ENCODE measurements at places on chromosomes 4 and X.

DNA sequence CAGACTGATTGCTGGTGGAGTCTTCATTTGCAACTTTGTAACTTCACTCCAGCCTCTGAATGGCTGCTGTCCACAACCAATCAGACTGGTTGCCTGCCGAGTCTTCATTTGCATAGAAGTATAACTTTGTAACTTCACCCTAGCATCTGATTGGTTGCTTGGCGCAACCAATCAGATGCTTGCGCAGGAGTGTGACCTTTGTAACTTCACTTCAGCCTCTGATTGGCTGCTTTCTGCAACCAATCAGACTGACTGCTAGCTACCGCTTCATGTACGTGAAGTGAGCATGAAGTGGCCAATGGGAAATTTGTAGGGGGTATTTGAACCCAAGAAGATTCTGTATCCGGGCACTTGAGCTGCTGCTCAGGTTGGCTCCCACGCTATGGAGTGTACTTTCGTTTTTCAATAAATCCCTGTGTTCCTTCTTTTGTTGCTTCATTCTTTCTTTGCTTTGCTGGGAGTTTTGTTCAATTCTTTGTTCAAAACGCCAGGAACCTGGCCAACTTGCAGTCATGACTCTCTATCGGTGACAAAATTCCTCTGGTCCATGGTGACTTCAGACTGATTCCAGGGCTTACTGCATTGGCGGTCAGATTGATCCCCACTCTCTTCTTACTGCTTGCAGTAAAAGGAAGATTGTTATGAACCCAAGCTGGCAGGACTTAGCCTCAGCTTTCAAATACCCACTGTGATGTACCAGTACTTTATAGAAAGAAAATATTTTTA is 46.4 kb upstream of the FGG start:
- DNase-seq = no peak

- DNase-seq = no peak
Observed at GRCh38 chrX:46904626-46905025, 7.6 kb upstream of the JADE3 start.

DNA sequence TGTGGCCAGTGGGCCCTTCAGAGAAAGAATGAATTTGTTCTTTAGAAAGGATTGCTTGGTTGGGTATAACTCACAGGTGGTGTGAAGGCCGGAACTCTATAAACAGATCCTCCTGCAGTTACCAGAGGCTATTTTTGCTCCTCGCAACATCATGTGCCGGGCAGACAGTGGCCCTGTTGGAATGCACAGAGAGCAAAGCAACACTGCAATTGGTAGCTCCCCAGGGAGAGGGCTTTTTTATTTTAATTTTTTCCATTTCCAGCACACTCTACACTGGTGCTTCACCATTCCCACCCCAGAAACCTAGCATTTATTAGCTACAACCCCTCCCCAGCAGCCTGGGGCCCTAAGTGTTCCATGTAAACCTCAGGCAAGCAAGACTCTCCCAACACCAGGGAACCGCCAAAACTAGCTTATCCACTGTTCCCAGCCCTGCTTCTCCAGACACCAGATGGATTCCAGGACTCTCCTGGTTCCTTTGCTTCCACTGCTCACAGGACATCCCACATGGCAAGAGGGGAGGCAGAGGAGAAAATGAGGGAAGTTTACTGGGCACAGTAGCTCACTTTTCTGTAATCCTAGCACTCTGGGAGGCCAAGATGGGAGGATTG is 75.1 kb upstream of the TMEM164 start:
- DNase-seq = no peak

- no peak for DNase-seq
Observed at GRCh38 chr4:41525129-41525528, 12.8 kb upstream of the LIMCH1 start.

GRCh38 chrX:40835526-40835925 is 100.2 kb upstream of the MED14 start:
- no peak for DNase-seq

DNA sequence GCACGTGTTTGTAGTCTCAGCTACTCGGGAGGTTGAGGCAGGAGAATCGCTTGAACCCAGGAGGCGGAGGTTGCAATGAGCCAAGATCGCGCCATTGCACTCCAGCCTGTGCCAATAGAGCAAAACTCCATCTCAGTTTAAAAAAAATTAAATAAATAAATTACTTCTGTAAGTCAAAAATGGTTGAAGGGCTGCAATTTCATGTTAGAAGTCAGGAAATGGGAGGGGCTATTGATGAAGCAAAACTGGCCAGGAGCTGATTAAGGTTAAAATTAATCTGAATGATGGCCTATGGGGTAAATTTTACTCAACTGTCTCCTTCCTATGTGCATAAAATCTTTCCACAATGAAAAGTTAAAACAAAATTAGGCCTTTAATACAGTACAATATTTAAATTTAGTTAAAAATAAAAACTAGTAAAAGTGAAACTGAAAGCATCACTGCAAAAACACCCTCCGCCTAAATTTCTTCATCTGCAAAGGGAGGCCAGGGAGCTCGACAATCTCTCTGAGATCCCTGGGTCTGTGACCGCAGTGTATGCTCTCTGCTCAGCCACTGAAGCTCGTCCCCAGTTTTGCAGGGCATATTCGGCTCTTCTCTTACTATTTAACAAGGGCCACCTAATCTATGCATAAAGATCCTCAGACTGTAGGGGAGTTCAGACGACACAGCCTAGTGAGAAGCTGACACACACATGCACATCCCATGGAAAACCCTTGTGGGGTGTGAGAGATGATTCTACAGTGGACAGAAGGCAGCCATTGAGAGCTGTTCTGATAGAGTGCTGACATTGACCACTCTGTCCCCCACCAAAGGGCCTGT is 57.2 kb downstream of the IRF2 start:
- DNase-seq = no peak

DNA sequence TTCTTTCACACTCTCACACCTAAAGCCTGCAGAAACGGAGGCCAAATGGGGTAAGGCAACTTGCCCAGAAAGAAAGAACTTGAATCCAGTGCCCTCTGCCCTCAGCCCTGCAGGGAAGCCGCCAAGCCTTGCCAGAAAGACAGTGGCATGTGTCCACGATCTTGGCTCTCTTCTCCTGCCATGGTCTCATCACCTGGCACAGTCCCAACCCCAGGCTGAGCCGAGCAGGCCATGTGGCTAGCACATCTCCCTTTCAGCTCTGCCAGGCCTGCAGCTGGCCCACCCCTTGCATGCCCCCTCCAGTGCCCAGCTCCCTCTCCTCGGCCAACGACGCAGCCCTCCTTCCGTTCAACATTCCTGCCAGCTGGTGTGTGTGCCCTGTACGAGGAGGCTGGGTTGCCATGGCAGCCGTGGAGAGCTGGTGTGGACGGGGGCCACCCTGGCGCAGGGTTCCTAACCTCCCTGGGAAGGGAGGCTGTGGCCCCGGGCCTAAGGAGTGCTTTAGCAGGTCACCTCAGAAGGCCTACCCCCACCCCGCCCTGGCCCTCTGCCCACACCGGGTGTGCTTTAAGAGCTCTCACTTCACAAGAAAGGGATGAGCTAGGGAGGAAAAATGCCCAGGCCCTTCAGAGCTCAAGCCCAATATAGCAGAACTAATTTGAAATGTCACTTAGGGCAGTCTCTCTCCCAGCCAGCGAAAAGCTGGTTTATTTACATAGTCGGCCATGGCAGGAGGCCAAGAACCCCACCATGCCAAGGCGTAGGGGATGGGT is 73.0 kb upstream of the PJA1 start:
- DNase-seq = peak; percentile 83

DNA sequence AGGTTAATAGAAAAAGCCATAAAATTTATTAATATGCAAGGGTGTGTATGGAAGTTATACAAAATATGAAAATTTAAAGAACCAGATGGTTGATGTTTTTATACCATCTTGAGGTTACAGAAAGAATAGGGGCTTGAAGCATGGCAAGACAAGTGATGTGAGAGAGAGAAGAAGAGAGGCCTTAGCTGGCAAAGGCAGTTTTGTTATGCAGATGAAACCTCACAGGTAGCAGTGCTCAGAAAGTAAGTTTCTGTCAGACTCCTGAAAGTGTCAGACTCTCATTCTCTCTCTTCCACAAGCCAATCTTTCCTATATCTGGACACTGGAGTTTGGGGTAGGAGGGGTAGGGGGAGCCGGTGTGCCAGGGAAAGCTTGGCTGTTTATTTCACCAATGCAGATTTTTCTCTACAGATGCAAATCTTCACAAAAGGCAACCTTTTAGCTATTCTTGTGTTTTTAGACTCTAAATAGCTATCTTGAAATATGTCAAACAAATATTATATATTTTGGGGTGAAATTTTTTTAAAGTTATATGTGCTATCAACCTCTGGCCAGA is 124.5 kb downstream of the CFAP299 start:
- DNase-seq = no peak

DNA sequence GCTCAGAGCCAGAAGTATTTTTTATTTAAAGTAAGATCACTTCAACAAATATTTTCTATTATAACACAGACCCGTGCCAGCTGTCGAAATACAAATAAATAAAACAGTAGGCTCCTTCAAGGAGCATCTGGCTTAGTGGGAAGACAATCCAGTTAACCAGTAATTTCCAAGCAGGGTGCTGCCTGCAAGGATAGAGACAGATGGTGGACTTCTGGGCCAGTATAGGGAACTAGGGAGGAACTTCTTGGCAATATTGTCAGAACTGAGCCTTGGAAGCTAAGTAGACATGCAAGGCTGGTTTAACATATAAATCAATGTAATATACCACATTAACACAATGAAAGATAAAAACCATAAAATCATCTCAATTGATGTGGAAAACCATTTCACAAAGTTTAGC is 17.0 kb upstream of the MTMR1 start:
- DNase-seq = no peak

DNA sequence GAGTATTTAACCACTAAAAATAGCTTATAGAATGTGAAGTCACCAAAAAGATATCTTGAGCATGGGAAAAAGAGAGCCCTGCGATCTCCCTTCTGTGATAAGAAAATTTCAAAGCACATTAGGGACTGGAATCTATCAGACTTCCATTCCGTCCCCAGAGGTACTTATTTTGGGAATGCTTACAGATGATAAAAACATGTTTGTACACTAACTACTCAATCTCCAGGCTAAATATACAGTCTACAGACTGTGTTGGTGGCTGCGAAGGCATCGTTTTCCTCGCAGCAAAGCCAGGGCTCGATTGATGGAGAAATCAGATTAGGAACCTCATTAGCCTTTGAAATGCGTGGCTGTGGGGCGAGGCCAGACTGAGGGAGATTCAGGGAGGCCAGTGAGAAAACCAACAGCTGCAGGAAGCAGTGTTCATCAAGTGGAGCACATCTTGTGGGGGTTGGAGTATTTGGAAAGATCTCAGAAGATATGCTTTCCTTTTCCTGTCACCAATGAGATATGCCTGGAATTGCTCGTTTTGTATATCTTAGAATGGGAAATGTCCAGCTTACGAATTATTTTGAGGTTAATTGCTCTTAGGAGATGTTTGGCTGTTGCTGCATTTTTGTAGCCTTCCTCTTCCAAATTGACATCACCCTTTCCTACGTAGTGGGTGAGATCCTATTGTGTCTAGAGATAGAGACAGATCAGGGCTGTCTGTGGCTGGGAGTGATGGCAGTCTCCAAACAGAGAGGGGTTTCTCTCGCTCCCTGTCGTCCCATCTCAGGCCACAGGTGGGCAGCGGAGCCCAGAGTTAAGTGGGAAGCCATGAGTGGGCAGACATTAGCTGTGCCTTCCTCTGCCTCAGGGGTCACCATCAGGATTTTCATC is 224.9 kb upstream of the FAT1 start:
- no peak for DNase-seq

DNA sequence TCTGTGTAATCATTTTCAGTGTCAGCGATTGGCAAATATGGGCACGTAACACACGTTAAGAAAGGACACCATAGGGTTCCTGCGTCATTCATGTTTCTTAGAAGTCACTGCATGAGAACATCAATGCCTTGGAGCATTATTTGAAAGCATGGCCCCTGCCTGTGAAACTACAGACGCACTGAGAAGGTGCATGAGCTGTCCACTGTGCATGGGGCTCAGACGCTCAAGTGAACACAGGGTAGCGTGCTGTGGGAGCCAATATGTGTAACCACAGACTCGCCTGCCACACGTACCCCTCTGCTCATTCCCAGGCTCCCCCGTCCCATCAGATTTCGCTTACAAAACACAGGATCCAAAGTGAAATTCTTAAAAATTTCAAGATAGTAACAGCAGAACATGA is 6.5 kb downstream of the PPP2R2C start:
- DNase-seq = no peak

DNA sequence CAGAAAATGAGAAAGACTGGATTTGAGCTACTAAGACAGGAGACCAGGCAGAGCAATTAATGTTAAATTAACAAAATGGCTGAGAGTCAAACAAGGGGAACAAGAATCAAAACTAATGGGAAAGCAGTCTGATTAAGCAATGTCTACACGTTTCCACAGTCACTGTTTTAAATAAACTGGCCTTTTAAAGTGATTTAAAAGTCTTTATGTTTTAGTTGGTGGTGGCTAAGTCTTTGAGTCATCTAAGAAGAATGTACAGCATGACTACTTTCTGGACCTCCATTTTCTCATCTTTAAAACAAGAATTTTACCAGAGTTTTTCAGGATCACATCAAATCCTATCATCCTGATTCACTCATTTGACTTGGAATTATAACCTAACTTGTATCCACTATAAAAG is 233.8 kb downstream of the ENOX2 start:
- DNase-seq = no peak

GRCh38 chr4:173270312-173271027 is 63.7 kb downstream of the HMGB2 start:
- no peak for DNase-seq

GRCh38 chr4:3316146-3316545 is 23.3 kb downstream of the RGS12 start:
- no peak for DNase-seq

GRCh38 chr4:142404191-142404611 is 441.9 kb downstream of the INPP4B start:
- no peak for DNase-seq

GRCh38 chrX:4841216-4841745 is 1127.8 kb upstream of the PRKX start:
- DNase-seq = no peak

- DNase-seq = no peak
Observed at GRCh38 chrX:40145923-40146261, 48.1 kb upstream of the BCOR start.

GRCh38 chr4:156884183-156884582 is 87.4 kb downstream of the PDGFC start:
- no peak for DNase-seq

DNA sequence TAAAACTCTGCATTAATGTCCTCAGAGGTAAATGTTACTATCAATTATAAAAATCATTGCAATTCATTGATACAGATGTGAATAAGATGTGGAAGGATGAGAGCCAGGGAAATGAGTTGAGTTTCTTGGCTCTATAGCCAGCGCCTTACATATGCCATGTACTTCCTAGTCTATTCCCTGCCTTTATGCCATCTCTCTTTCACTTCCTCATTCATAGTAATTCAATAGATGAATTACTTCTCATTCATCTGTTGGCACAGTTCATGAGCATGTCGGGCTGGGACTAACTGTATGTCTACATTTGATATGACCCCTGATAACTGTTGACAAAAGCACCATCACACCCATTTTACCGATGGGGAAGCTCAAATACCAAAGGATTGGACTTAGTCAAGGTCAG is 55.7 kb downstream of the LNX1 start:
- no peak for DNase-seq

DNA sequence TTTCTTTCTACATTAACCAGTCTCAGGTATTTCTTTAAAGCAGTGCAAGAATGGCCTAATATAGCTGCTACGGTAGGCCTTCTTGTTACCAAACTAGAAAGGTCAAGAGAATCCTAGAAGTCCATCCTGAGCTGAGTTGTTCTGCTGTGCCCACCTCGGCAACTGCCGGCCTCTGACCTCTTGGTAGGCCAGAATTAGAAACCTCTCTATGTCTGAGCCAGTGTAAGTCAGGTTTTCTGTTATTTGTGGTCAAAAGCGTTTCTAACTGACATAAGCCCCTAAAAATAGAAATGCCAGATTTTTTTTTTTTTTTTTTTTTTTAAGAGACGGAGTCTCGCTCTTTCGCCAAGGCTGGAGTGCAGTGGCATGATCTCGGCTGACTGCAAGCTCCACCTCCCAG is 43.1 kb downstream of the SOWAHB start:
- no peak for DNase-seq

Measured in DMS79 (cell line).